Activated CD4-positive, alpha-beta memory T cell treated with anti-CD3 and anti-CD28 coated beads, Interleukin-2, amount 10 ng/mL, durations not matched to agents 7 days and 5 days (primary cell): ENCODE measurements at places on chromosomes 3 and 15.
A peak's percentile ranks its signal among the peaks of the same experiment; 100 is the strongest.

- no peak for DNase-seq
Measured at GRCh38 chr3:68059628-68060152, 405.3 kb upstream of the SUCLG2 start.

- no peak for DNase-seq
Measured at GRCh38 chr3:66450390-66451022, 50.3 kb downstream of the LRIG1 start.

- DNase-seq, result no peak
Measured at GRCh38 chr3:103609472-103609871, 1174.7 kb downstream of the ZPLD1 start.

- no peak for DNase-seq
Measured at GRCh38 chr3:193882091-193882490, 253.9 kb upstream of the HES1 start.

- no peak for DNase-seq
Measured at GRCh38 chr3:109926376-109926775, 589.0 kb upstream of the DPPA4 start.

DNA sequence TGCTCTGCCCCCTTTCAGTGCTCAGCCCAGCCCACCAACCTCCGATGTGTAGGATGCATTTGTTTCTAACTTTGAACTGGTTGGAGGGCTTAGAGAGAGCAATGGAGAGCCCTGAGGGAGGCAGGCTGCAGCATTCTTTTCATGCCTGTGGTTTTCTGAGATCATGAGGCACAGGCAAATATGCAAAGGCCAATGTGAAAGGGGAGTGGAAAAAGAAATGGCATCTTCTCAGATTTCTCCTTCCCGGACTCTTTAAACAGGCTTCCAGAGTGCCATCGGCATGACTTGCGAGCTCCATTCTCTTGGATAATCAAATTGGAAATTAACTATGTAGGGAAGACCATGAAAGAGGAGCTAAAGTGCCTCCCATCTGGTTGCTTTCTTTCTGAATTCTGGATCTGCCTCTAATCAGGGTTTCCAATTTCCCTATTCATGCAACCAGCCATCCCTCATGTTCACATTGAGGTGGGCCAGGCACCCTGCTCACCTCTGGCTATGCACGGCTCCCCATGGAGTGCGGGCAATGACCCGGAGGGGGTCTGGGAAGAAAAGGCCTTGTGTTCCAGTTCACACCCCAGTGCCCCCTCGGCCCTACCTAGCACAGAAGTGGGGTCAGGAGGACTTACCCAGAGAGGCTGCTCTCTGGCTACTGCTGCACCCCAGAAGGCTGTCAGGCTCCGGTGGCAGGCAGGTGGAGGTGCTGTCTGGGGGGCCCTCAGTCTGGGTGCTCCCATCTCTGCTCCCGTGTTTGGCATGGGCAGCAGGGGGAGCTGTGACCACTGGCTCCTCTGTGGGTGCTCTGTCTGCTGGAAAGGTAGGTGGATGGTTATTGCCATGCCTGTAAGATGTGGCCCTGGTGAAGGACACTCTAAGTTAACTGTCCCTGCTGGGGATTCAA lies 16.1 kb downstream of the AMOTL2 start:
- no peak for DNase-seq

- DNase-seq, result no peak
Measured at GRCh38 chr15:99986297-99987118, 253.3 kb upstream of the LYSMD4 start.

DNA sequence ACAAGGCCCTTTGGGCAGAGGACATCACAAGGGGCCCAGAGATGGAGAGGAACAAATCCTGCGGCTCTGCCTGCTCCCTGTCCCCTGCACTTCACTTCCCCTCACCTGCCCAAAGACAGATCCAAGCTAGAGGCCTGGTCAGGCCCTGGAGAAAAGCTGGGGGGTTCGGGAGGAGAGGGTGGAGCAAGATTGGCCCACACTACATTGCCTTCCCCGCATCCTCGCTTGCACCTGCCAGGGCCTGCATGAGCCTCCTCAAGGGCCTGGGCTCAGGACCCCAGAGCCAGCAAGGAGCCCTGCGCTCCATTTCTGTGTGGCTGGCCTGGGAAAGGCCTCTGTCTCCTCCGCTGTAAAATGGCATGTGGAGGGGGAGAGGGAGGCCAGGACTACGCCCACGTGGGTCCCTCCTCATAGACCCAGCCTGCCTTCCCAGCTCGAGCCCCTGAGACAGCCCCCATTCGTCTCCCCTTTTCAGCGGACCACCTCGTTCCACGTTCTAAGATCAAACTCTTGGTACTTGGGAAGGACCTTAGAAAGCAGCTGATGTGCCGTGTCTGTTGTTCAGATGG lies 106.0 kb downstream of the HMG20A start:
- DNase-seq, result no peak

DNA sequence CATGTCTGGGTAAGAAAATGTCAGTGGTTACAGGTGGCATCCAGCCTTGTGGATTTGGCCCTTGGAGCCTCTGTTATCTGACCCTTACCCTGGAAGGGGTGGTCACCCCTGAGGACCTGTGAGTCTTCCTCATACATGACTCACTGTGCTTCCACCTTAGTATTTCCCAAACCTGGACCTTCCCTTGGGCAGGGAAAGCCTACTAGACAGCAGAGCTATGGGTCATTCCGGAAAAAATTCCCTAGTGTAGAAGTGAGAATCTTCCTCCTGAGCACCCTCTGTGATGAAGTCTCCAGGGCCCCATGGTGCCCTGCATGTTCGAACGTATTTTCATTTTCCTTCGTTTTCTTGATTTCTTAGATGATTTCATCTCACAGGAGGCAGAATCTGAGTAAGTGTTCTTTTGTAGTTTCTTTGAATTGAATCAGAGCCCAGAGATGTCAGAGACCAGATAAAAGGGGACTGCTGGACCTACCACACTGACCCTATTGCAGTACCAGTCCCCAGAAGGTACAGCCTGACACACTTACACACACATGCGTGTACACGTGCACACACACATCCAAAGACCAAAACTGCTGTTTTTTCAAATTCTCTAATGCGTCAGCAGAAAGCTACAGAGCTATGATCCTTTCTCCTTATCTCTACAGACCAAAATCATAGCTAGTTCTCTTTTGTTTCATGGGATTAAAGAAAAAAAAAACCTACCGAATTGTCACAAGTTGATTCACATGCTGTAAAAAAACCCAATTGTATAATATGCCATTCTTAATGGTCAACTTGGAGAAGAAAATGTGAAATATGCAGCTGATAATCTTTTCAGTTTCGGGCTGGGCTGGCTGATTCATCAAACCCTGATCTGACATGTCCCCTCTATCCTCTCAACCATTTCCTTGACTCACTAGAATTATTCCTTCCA lies 50.5 kb upstream of the ARHGEF3 start:
- no peak for DNase-seq

GRCh38 chr3:14933820-14934425 lies 13.5 kb upstream of the NR2C2 start:
- no peak for DNase-seq

- no peak for DNase-seq
Measured at GRCh38 chr15:47725906-47726305, 8.6 kb downstream of the SEMA6D start.

- no peak for DNase-seq
Measured at GRCh38 chr3:72263223-72263990, 478.5 kb upstream of the PROK2 start.

GRCh38 chr15:23687143-23687470 lies at the start of gene NDN:
Gene NDN (minus strand): TSS chr15:23687305. CDS start chr15:23687217, 88 bp downstream.
- DNase-seq, result peak; percentile 17

- DNase-seq, result no peak
Measured at GRCh38 chr3:177589911-177590381, 392.7 kb upstream of the TBL1XR1 start.

GRCh38 chr3:94011233-94011711 lies 17.1 kb downstream of the STX19 start:
- DNase-seq, result no peak

DNA sequence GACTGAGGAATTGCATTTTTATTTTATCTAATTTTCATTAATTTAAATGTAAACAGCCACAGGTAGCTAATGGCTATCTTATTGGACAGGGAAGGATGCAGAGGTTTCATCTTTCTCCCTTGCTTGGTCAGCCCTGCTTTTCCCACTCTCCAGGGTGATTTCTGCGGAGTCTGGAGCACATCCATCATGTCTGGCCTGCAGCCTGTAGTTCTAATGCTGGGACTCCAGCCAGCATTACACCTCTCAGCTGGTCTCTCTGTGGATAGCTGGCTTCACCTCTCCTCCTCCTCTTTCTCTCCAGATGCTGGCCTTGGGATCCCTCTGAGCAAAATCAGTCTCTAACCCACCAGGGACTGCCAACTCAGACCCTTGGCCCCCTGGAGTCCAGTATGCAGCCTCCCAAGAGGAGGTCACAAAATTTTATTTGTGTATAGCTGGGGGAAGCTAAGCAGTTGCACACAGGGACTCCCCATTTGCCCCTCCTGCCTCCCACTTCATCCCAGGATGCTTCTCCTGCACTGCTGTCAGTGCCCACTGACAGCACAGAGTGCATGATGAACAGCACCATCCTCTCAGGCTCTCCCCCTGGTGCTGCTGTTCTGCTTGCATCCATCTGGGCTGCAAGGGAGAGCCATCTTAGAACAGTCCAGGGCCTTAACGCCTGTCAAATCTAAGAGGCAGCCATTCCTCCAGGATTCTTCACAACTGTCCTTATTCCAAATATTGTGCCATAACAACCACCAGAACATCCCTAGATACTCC lies 1.7 kb downstream of the BFSP2 start:
- no peak for DNase-seq

DNA sequence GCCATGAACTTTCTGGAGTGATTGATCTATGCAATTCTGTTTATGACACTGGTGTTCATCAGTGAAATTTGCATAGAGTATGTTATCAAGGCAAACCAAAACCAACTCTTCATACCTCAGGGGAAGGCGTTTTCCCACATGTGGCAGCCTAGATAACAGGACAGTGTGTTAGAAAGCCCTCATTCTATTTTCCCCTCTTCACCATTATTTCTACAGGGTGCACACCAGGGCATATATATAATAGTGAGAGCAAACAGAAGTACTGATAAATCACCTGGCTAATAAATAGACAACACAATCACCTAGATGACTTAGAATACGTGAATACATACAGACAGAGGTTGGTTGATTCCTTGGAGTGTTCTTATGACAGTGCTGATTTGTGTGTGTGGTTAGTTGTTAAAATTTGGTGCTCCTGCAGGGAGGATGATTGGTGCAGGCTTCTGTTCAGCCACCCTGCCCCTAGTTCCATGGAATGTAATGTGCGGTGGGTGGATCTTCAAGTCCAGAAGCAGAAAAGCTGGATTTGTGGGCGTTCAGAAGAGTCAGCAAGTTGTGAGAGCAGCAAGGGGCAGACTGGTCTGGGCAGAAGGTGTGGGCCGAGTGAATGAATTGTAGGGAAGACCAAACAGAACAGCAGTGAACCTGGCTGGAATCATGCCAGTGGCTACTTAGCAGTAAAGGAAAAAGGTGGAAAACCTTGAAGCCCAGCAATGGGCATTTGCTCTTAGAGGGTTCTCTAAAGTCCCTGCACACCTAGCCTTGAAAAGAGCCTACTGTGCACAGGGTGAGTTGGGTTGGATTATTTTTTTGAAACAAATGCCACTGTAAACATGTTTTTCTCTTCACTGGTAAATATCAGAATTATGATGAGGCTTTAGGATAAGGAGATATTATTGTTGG lies 11.7 kb upstream of the RARRES1 start:
- no peak for DNase-seq

DNA sequence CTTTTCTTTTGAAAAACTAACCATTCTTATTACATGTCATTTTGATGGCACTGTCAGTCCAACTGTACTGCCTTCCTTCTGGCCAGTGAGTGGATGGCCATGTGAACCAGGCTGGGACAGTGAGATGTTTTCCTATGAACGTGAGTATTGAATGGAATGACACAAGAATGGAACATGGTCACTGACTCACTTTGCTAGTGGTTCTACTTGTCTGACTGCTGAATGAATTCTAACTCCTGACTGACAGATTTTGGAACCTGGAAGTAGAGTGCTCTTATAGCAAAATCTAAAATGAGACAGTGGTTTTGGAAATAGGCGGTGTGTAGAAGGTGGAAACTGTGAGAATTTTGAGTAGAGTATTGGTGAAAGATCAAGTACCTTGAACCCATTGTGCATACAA lies 606.9 kb upstream of the KCNMB2 start:
- no peak for DNase-seq

DNA sequence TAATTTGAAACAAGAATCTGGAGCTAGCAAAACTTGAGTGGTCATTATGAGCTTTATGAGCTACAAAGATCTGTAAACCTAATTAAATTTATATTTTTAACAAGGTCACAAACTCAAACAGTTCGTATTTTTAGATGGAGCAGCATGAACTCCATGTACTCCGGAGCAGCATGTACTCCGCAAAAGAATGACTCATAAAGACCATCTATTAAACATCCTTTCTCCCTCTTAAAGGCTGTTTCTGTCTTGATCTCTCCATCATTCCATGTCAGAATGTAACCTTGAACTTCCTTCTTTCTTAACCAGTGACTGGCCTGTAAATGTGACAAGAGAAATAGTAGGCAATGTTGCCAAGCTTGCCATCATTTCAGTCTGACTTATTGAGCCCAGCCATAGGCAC lies 696.9 kb downstream of the ZNF385D start:
- DNase-seq, result no peak

DNA sequence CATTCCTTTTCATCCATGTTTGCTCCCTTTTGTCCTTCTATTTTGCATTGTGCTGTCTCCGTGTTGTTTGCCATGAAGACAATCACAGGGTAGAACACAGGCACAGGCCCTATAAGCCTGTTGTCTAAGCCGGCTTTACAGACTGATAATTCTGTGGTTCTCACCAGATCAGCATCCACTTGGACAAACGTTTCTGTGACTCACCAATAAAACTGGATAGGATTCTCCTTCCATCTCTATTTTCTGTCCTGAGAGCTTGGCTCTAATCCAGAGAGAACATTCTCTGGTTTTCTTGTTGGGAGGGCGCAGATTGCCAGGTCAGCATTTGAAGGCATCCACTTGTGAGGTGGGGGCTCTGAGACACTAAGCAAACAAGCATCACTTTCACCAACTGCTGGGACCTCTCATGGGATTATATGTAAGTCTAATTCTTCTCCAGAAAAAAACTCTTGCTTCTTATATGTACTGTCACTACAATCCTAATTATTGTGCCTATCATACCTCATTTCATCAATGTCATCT lies 101.6 kb downstream of the ERC2 start:
- no peak for DNase-seq

GRCh38 chr3:124671106-124671505 lies 59.1 kb upstream of the UMPS start:
- DNase-seq, result peak; percentile 32

DNA sequence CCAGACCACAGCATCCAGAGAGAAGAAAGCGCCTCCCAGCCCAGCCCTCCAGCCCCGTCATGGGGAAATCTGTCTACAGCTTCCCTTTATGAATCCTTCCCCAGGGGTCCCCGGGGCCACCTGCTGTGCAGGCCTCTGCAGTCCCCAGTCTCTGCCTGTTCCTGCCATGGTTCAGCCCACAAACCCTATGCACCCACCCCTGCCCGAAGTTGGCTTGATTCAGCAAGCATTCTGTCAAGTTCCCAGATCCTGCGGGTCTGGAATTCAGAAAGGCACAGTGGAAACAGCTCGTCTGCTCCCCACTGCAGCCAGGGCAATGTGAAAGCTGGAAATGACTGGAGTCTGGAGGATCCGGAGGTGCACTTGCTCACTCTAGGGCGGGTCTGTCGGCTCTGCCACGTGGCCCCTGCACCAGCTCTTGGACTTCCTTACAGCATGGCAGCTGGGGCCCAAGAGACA lies 2.9 kb upstream of the OCA2 start:
- DNase-seq, result no peak

GRCh38 chr3:40971191-40972168 lies 227.8 kb upstream of the CTNNB1 start:
- peak; percentile 51 for DNase-seq
